NCI-H524 treated with DMSO at 0.1 percent for 48 hours (cell line): ENCODE measurements at places on chromosomes 4 and X.

GRCh38 chr4:121164291-121164690 lies at the start of gene TNIP3:
Gene TNIP3, minus strand, starts transcription at chr4:121164321. Its CDS starts 196 bp downstream, at chr4:121164125.
- DNase-seq: no peak

- no peak for DNase-seq
Observed at GRCh38 chr4:26860922-26861433, 337 bp downstream of the STIM2 start.

DNA sequence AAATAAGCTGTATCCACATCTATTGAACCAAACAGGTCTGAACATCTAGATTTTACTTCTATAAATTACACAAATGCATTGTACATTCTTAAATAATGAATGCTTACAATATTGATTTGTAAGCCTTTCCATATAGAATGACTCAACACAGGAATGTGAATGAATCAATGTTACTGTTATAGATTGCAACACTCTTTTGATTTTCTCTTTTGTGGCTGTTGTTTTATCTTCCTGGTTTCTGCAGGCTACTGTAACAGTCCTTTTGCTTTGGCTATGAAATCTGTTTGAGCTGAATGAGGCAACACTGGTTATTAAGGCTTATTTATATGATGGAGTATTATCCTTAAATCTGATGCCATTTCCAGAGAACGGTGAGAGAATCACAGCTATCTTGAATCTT lies 49.5 kb downstream of the GPR50 start:
- no peak for DNase-seq

DNA sequence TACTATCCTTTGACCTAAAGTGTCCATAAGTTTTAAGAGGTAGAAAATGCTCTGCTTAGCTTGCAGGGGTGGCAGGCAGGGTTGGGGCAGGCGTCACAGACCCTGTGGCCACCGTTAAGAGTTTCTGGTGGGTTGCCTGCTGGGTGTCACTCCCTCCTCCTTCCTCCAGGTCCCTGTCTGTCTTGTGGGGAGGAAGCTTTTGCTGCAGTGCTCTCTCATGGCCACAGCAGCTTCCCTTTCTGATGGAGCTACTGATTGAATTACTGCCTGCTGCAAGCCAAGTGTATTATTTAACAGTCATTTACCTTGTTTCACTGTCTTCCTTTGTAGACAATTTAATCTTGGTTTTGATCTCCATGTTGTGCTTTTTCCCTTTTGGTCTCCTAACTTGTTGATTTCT lies 384.6 kb downstream of the IDS start:
- no peak for DNase-seq

- DNase-seq: no peak
Observed at GRCh38 chr4:125572601-125573000, 257.8 kb downstream of the FAT4 start.

DNA sequence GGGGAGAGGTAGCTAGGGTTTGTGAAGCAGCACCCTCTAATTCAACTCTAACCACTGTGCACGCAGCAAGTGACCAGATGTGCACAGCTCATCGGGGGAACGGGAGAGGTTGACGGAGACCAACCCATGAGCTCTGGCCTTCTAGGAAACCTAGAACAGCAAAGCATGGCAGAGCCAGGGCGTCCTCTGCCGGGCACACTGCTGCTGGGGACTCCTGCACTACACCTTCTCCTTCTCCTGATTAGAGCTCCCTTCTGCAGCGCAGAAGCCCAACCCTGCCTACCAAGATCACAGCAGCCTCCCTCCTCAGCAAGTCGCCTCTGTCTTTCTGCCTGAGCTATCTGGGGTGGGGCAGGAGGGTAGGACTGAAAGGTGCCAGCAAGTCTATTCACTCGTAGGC lies 252.3 kb upstream of the PSAPL1 start:
- DNase-seq: no peak

DNA sequence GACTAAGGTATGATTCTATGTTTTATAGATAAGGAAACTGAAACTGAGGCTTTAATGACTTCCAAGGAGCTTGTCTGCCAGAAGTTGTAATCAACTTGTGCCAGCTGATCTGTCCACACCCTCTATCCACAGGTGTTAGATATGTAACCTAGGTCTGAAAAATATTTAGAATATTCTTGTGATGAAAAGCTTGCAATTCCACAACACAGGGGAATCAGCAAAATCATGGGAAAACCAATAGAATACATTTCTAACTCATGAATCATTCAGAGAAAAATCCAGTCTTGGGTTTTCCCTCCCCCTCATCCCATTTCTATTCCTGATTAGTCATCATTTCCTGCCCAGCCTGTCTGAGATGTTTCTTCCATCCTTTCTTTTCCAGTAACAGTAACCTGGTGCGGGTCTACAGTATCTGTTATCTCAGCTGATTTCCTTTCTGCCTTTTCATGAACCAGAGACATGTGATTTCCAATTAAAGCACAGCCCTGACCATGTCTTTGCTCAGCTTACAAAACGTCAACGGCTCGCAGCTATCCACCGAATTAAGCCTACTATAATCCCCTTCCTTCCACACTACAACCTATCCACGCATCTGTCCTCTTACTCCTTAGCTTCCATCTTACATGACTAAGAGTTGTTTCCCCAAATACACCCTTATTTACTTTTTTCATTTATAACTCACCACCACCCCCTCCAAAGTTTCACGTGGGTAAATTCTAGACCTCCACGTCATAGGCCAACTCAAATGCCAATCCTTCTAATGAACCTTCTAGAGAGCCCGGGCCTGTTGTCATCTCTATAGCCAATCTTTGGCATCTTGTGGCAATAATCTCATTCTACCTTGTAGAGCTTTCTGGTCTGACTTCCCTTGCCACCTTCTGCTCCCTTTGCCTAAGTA lies 961 bp upstream of the NOCT start:
- no peak for DNase-seq

DNA sequence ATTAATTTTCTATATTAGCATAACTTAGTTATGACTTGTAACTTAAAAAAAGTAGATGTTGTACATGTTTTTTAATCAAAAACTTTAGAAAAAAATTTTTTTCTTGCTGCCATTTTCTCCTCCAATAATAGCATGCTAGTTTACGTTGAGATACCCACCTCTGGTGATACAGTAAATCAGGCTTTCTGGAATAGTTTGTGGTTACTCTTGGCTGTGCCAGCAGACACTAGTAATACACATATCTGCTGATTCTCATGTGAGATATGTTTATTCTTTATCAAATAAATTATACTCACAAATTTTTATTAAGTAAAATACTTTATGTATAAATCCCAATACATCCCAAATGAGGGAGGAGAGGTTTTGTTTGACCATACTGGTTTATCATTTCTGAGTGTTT lies 117.3 kb downstream of the KLHL8 start:
- DNase-seq: no peak

- DNase-seq: no peak
Observed at GRCh38 chr4:188960411-188961093, 821.3 kb downstream of the TRIML1 start.

- no peak for DNase-seq
Observed at GRCh38 chr4:27595571-27596360, 735.1 kb downstream of the STIM2 start.
